ENCODE measurements at places on chromosomes 3 and 15.
A peak's percentile ranks its signal among the peaks of the same experiment; 100 is the strongest.

DNA sequence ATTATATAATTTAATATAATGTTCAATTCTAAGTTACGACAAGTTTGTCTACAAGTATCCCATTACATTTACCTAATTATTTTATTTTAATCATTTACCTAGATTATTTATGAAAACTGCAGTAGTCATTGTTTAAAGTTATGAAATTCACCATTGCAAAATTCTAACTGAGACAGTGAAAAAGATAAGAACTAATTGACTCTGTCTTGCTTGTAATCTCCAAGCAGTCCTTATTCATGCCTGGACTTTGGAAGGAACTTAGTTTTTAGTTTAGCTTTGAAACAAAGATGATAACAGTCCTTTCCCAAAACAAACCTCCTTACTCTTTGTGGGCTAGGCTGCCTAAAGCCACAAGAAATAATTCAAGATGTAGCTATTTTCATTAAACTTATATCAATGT is 165.0 kb downstream of the SUCNR1 start:
- no peak for DNase-seq

GRCh38 chr3:129120254-129121004 is 1.2 kb downstream of the RAB43 start:
- DNase-seq, result peak; percentile 99

DNA sequence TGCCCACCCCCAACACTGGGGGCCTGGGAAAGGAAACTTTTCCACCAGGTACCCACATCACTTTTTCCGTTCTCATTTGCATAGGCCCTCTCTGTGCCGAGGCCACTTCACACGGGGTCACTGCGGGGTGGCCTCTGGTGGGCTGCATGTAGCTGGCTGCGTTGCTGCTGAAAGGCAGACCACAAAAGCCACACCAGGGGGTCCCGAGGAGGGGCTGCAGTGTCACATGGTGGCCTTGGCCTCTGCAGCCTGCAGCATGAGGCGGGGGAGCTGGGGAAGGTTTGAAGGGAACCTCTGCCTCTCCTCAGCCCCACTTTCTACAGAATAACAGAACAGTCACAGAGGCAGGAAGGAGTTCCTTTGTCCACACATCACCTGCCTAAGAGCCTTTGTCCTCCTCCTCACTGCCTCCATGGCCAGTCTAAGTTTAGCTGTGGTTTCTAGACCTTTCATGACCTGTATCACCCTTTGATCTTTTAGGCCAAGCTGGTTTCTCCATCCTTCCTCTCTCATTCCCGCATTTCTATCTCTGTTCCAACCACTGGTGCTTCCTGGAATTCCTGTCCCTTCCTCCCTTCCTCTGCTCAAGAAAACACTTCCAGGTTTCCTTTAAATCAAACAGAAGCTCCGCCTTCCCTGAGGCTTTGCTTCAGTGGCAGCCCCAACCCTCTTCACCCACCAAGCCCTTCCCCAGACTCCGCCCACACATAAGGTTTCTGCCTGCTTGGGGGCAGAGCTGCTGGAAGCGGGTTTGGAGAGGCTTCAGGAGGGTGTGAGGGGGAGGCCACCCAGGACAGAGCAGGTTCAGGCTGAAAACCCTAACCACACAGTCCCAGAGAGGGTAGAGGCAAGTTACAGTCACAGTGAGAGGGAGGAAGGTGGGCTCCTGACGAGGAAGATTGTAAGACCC is 150.7 kb upstream of the TLE3 start:
- no peak for DNase-seq

GRCh38 chr3:7695049-7695448 is 806.6 kb upstream of the LMCD1 start:
- DNase-seq, result no peak

- DNase-seq, result no peak
Observed at GRCh38 chr3:17845026-17845812, 102.8 kb upstream of the TBC1D5 start.

- no peak for DNase-seq
Observed at GRCh38 chr15:67927501-67928168, 87.8 kb upstream of the RNU6-1 start.

DNA sequence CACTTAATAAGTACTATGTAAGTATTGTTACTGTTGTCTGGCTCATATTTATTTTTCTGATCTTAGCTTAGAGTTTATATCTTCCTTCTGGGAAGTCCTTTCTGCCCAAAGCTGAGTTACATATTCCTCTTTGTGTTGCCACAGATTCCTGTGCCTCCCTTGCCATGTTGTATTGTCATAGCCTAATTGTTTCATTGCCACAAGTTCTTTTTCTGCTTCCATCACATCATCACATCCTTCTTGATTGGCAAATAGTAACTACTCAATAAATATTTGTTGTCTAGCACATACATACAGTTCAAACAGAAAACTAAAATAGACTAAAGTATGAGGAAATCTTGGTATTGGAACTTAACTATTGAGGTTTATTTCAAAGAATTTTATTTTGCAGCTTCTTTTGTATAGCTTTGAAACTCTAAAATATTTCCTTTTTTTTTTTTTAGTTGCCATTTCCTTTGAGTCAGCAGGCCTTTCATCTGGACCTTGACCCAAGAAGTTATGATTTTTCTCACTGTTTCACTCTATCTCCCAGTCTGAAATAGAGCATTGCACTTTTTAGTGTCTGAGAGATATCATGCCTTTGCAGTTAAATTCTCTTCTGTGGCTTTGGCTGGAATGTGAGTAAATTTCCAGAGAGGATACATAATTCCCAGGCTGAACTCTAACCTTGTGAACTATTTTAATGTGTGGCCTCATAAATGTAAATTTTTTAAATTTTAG is 98.2 kb downstream of the ZNF609 start:
- DNase-seq, result no peak

DNA sequence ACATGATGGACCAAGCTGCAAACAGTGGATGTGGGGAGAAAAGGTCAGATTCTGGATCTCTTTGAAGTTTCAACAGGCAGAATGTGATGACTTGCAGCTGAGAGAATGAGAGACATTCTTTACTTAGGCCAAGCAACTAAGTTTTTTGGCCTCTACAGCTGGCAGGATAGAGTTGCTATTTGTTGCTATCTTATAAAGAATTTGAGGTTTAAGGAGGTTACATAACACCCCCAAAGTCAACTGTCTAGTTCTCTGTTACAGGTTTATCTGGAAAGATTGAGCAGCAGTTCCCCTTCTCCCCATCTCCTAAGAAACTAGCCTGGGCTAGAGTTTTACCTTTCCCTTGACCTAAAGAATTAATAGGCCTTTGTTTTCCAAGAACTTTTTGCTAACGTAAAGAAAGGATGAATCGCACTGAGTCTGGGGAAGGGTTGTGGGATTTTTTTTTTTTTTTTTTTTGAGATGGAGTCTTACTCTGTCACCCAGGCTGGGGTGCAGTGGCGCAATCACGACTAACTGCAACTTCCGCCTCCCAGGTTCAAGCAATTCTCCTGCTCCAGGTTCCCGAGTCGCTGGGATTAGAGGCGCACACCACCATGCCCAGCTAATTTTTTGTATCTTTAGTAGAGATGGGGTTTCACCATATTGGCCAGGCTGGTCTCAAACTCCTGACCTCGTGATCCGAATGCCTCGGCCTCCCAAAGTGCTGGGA is 26.6 kb upstream of the SLMAP start:
- DNase-seq, result peak; percentile 91

- DNase-seq, result peak; percentile 1
Observed at GRCh38 chr15:81809543-81809942, 236.3 kb downstream of the MEX3B start.

DNA sequence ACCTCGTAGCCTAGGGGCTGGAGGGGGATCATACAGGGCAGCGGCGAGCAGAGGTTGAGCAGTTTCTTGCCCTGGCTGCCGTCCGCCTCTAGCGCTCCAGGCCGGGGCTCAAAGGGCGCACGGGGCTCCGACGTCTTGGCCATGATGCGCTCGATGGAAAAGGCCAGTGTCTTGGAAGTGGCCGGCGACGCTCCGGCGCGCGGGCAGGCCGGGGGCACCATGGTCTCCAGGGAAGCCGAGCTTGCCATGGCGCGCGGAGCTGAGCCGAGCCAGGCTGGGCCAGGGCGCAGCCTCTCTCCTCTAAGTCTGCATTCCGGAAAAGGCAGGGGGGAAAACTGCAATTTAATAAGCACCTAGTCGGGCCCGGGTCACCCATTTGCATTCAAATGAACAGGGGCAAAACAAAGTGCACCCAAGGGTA is 719 bp downstream of the FEZF2 start:
- DNase-seq, result no peak

GRCh38 chr3:47436180-47436579 is 39.6 kb downstream of the SCAP start:
- no peak for DNase-seq

GRCh38 chr3:18238332-18238731 is 186.8 kb downstream of the SATB1 start:
- DNase-seq, result no peak

GRCh38 chr15:29935296-29936004 is 113.2 kb upstream of the TJP1 start:
- DNase-seq, result no peak

GRCh38 chr3:183826448-183827250 is 1.3 kb upstream of the MAP6D1 start:
- no peak for DNase-seq

- DNase-seq, result peak; percentile 90
Observed at GRCh38 chr3:72346526-72346926, 501.7 kb downstream of the SHQ1 start.

DNA sequence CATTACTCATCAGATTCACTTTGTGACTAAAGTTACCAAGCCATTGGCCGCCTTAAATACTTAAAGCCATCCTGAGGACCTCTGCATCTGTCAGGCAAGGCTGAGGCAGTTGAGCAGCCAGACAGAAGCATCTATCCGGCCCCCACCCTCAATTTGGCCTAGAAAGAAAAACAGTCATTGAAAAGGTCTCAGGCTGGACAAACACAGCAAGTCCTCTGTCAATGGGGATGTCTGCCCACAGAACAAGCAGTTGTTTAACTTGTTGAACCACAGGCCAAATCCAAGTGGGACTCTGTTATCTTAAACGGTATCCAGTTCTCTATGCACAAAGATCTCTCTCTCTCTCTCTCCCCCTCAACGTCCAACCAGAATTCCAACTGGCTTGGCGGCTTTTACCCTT is 2.8 kb downstream of the ZIC4 start:
- no peak for DNase-seq

- no peak for DNase-seq
Observed at GRCh38 chr3:69130689-69131088, 8.3 kb upstream of the LMOD3 start.

- peak; percentile 43 for DNase-seq
Observed at GRCh38 chr3:134487406-134487805, 1.5 kb downstream of the CEP63 start.

DNA sequence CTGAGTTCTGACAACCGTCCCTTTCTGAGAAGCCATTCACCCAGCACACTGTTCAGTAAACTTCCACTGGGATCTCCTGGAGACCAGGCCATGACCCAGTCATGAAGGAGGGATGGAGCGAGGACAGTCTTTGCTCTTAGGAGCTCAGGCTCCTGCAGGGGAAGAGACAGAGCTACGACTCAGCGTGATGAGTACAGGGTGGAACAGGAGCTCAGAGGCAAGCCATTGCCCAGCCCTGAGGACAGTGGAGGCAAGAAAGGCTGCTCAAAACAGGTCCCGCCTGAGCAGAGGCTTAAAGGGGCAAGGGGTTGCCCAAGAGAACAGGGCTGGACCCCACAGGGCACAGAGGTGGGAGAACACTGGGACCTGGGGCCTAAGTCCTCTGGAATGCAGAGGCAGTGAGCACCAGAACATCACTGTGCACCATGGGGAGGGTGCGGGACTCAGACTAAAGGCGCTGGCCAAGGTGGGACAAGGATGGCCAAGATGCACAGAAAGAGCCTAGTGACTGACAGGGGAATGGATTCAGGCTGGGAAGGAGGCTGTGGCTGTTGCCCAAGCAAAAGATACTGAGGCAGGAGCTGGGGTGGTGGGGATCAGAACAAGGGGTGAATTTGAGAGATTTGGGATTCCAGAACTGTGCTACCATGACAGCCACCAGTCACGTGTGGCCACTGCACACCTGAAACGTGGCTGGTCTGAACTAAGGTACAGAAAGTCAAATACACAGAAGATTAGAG is 25.8 kb downstream of the TMEM43 start:
- no peak for DNase-seq

DNA sequence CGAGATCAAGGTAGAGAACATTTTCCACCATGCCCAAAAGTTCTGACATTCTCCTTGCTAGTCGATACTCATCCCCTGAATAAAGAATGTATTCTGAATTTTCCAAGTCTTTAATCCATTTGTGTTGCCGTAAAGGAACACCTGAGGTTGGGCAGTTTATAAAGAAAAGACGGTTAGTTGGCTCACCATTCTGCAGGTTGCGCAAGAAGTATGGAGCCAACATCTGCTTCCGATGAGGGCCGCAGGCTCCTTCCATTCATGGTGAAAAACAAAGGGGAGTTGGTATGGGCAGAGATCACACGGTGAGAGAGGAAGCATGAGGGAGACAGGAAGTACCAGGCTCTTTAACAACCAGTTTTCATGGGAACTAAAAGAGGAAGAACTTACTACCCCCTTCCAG is 121.2 kb downstream of the DCLK3 start:
- no peak for DNase-seq

DNA sequence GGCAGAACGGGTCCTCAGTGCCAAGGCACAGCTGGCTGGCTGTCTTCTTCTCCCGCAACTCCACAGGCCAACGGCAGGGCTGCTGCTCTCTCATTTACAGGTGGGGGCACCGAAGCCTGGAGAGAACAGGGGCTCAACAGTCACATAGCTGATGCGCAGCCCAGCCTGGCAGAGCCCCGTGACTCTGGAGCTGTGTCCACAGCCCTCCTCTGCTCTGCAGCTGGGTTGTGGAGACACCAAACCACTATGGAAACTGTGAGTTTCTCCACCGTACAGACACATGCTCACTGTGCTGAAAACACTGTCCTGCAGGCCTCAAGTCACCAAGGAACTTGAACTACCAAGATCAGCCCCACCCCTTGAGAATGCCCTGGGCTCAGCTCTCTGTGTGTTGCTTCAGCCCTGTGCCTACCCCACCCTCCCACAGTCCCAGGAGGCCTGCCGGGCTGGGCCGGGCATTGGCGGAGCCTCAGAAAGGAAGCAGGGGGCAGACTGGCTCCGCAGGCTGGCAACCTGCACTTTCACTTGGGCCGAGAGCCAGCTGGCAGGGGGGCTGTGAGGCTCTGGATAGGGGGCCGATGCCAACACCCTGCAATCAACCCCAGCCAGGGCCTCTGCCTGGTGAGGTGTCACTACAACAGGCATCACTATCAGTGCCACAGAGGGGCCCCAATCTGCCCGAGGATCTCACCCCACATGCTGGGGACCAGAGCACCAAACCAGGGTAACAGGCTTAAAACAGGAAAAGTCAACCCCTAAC is 113.7 kb upstream of the RPL32 start:
- DNase-seq, result no peak

- DNase-seq, result peak; percentile 16
Observed at GRCh38 chr3:104523136-104523535, 843.6 kb upstream of the ALCAM start.
